Liver (tissue), 10 donors: ENCODE measurements at places on chromosomes 4 and X. TPM values are rescaled to one million over a fixed set of nuclear protein-coding genes. Genes with fewer than 3 reads are reported as not detected.

Gene UCP1
- polyA plus RNA-seq = not detected

- no peaks in the 10 kb centered on the region for H3K27me3 ChIP-seq
- H3K4me3 ChIP-seq = no peak overlapping the region
- H3K27ac ChIP-seq = no peak overlapping the region
- H3K4me1 ChIP-seq = peaks cover 15% of the 10 kb centered on the region
- no peaks in the 10 kb centered on the region for H3K36me3 ChIP-seq
These were observed 6.6 kb upstream of the DDX60L start for GRCh38 chr4:168486912-168487281.

Gene RRH
- not detected for polyA plus RNA-seq

DNA sequence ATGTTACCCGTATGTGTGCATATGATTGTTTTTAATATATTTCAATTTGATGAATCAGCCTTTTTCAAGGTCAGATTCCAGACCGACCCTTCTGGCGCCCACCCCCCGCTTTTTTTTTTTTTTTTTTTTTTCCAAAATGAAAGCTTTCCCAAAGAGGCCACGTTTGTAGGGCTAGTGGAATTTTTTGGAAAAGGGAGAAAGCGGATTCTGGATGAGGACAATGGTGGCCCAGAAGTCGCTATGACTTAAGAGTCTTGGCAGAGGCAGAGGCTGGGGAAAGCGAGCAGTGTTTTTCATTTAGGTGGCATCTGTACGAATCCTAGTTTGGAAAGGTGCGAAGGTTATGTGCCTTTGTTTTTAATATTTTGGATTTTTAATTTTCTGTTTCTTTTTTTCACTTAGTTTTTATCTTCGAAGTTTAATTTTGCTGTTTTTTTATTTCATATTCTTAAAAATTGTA is 14.6 kb downstream of the NDUFB11 start:
- H3K36me3 ChIP-seq = no peaks in the 10 kb centered on the region
- H3K27me3 ChIP-seq = no peaks in the 10 kb centered on the region
- H3K4me1 ChIP-seq = no peaks in the 10 kb centered on the region
- peak overlapping the region; percentile 72 for H3K4me3 ChIP-seq
- no peak overlapping the region for H3K27ac ChIP-seq

DNA sequence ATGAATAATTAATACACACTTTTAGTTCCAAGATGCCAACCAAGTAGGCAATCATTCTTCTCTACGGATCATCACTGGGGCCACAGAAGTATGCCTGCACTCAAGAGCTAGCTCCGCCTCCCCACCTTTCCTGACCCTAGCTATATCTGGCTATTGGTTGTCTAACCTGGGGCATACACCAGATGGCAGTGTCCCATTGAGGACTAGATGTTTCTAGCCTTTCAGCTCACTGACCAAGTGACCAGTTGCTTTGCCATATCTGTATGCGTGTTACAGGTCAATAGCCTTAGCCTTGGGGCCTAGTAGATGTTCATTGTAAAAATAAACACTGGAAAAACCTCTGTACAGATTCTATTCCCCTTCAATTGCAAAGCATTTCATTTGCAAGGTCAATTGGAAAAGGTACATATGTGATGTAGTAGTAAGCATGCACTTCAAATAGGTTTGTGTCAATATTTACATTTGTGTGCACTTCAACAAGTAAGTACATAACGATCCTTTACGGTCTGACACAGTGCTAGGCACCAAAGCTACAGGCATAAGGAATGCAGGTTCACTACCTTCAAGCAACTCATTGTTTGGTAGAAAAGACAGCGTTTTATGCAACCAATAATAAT is 521.7 kb downstream of the PPARGC1A start:
- H3K27ac ChIP-seq = no peak overlapping the region
- no peaks in the 10 kb centered on the region for H3K36me3 ChIP-seq
- H3K4me1 ChIP-seq = no peaks in the 10 kb centered on the region
- no peak overlapping the region for H3K4me3 ChIP-seq

- H3K27ac ChIP-seq = no peak overlapping the region
- H3K4me1 ChIP-seq = no peaks in the 10 kb centered on the region
- DNase-seq = no peak
- no peak overlapping the region for H3K4me3 ChIP-seq
- H3K36me3 ChIP-seq = no peaks in the 10 kb centered on the region
These were observed 175.6 kb upstream of the RBPJ start for GRCh38 chr4:26145212-26145611.

DNA sequence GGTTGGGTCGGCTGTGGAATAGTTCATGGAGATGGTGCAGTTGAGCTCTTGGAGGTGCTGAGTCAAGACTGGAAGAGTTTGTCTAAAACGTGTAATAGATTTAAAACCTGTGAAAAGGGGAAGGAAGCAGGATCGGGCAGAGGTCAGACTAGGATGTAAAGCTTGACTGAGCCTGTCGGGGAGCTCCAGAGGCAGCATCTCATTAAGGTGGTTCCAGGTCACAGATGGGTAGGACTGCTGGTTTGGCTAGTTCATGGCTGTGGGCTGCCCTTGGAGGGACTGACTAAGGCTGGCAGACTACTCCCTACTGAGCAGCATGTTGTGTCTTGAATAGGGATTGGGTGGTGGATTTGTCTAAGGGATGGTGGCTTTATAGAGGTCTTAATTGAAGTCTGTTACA is 28.4 kb upstream of the WDR1 start:
- H3K36me3 ChIP-seq = no peaks in the 10 kb centered on the region
- H3K27me3 ChIP-seq = no peaks in the 10 kb centered on the region
- no peak for DNase-seq

DNA sequence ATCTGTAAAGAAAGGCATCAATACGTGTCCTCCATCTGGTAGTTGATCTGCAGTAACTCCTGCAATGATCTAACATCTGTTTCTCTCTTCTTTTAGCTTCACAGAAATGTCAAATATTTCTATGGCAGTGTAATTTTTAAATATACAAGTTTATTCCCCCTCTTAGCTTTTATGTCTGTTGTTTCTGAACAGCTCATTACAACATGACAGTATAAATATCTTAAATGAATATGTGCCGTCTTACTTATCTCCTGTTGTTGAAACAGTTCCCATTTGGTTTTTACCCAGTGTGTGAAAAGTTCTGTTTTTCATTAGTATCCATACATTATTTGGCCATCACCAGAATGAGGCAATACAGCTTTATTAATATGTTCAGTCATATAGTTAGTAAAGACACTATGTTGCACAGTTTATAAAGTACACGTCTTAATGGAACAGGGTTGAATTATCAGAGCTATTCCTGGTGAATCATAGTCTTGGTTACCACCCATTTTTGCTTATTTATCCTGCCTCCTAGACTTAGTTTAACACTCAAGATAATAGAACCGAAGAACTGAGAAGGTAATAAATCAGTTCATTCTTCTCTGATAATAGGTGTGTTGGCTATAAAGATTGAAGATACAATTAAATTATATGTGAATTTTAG is 321.6 kb downstream of the TENM3 start:
- H3K27ac ChIP-seq = no peak overlapping the region
- no peaks in the 10 kb centered on the region for H3K4me1 ChIP-seq
- no peak overlapping the region for H3K4me3 ChIP-seq
- H3K27me3 ChIP-seq = no peaks in the 10 kb centered on the region
- no peak for DNase-seq

DNA sequence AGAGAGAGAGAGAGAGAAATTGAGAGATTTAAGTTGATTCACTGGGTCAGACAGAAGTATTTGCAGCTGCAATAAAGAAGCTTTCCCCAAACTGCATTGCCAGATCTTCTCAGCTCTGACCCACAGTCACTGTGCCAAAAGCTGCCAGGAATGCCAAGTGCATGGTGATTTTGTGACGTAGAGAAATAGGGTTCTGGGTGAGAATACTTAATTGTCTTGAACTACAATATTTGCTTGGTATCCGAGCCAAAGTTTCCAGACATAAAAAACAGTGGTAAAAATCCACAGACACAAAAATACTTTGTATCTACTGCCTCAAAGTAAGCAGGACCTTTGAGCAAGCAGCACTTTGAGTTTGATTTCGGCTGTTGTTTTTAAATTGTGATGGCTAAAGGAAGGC is 331.1 kb downstream of the GRID2 start:
- no peak overlapping the region for H3K27ac ChIP-seq
- no peaks in the 10 kb centered on the region for H3K36me3 ChIP-seq
- DNase-seq = no peak
- no peaks in the 10 kb centered on the region for H3K4me1 ChIP-seq

- no peak for DNase-seq
- H3K27ac ChIP-seq = no peak overlapping the region
- H3K27me3 ChIP-seq = no peaks in the 10 kb centered on the region
- no peak overlapping the region for H3K4me3 ChIP-seq
- H3K4me1 ChIP-seq = no peaks in the 10 kb centered on the region
These were observed 112.2 kb downstream of the SNCA start for GRCh38 chr4:89724716-89725115.

GRCh38 chrX:1595711-1596060 is 4.3 kb downstream of the AKAP17A start:
- no peak overlapping the region for H3K4me3 ChIP-seq
- no peak for DNase-seq
- no peak overlapping the region for H3K27ac ChIP-seq
- peaks cover 37% of the 10 kb centered on the region for H3K36me3 ChIP-seq
- peaks cover 8% of the 10 kb centered on the region for H3K4me1 ChIP-seq

- H3K4me1 ChIP-seq = no peaks in the 10 kb centered on the region
- no peaks in the 10 kb centered on the region for H3K36me3 ChIP-seq
- no peak for DNase-seq
- no peak overlapping the region for H3K4me3 ChIP-seq
These were observed 54.9 kb downstream of the NDST4 start for GRCh38 chr4:115058533-115058932.

GRCh38 chrX:55129361-55129760 is 40.5 kb downstream of the PAGE2 start:
- H3K4me3 ChIP-seq = no peak overlapping the region
- H3K27ac ChIP-seq = no peak overlapping the region
- DNase-seq = no peak
- H3K27me3 ChIP-seq = no peaks in the 10 kb centered on the region
- H3K36me3 ChIP-seq = no peaks in the 10 kb centered on the region

Gene GYPA
- not detected for polyA plus RNA-seq

DNA sequence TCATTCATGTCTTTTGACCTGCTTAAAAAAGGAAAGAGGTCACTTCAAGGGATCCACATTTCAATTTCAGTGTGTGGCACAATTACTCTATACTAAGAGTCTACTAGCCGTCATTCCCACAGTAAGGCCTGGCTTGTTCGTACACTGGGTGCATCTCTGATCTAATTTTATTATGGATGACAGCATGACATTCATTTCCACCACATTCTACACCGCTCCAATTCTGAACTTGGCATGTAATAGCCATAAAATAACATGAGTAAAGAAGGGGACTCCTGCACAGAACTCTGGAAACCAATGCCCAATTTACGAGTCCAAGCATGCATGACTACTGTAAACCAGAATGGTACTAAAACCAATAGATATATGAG is 51.1 kb downstream of the HAND2 start:
- H3K27ac ChIP-seq = no peak overlapping the region
- DNase-seq = no peak
- H3K27me3 ChIP-seq = no peaks in the 10 kb centered on the region
- no peaks in the 10 kb centered on the region for H3K36me3 ChIP-seq
- H3K4me3 ChIP-seq = no peak overlapping the region

GRCh38 chrX:50853399-50853798 is 39.4 kb upstream of the SHROOM4 start:
- H3K27ac ChIP-seq = no peak overlapping the region
- H3K27me3 ChIP-seq = no peaks in the 10 kb centered on the region
- H3K4me3 ChIP-seq = no peak overlapping the region
- peaks cover 5% of the 10 kb centered on the region for H3K4me1 ChIP-seq

GRCh38 chrX:153688071-153688470 is 345 bp downstream of the SLC6A8 start:
- H3K27me3 ChIP-seq = no peaks in the 10 kb centered on the region
- no peak overlapping the region for H3K27ac ChIP-seq
- H3K36me3 ChIP-seq = no peaks in the 10 kb centered on the region
- H3K4me1 ChIP-seq = no peaks in the 10 kb centered on the region
- DNase-seq = no peak
- peak overlapping the region; percentile 54 for H3K4me3 ChIP-seq

- no peak overlapping the region for H3K27ac ChIP-seq
- H3K4me3 ChIP-seq = no peak overlapping the region
- no peaks in the 10 kb centered on the region for H3K4me1 ChIP-seq
- H3K36me3 ChIP-seq = no peaks in the 10 kb centered on the region
These were observed 12.9 kb upstream of the WDR1 start for GRCh38 chr4:10129196-10130177.

- no peak overlapping the region for H3K27ac ChIP-seq
- no peak overlapping the region for H3K4me3 ChIP-seq
- H3K27me3 ChIP-seq = no peaks in the 10 kb centered on the region
- no peak for DNase-seq
- H3K36me3 ChIP-seq = no peaks in the 10 kb centered on the region
These were observed 160.2 kb downstream of the PALLD start for GRCh38 chr4:168656946-168657473.

GRCh38 chr4:121519236-121519838 is 138.5 kb upstream of the QRFPR start:
- no peak for DNase-seq
- H3K27ac ChIP-seq = no peak overlapping the region
- H3K36me3 ChIP-seq = no peaks in the 10 kb centered on the region
- no peaks in the 10 kb centered on the region for H3K4me1 ChIP-seq

DNA sequence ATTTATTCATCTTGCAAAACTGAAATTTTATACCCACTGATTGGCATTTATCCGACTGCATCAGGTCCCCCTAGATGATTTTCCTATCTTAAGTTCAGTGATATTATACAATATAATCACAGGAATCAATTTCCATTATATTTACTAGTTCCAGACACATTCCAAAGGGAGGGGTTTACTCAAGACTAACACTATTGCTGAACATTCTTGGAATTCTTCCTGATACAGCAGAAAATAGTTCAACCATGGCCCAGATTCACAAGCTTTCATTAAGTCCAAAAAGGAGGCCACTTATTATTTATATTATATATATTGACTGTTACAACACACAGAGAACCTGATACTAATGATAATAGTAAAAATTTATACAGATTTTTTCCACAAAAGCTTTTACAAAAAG is 2353.6 kb downstream of the PCDH7 start:
- H3K36me3 ChIP-seq = no peaks in the 10 kb centered on the region
- H3K27me3 ChIP-seq = no peaks in the 10 kb centered on the region
- no peak overlapping the region for H3K27ac ChIP-seq
- H3K4me1 ChIP-seq = peaks cover 33% of the 10 kb centered on the region
- DNase-seq = no peak
- no peak overlapping the region for H3K4me3 ChIP-seq

DNA sequence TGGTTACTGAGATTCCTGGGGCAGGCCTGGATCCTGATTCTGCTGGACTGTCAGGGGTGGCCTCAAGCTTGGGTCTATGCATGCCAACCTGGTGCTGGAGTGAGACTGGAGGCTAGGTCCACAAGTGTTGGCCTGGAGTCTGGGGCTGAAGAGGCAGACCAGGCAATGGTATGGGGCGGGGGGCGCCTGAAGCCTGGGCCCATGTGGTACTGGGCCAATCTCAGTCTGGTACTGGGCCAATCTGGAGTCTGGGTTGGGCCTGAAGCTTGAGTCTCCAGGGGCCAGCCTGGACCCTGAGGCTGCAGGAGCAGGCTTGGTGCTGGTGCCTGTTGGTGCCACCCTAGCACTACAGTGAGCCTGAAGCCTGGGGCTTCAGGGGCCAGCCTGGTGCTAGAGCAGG is 108.9 kb upstream of the ZCCHC13 start:
- H3K27me3 ChIP-seq = no peaks in the 10 kb centered on the region
- H3K36me3 ChIP-seq = no peaks in the 10 kb centered on the region
- no peak for DNase-seq

- H3K4me1 ChIP-seq = peaks cover 11% of the 10 kb centered on the region
- no peak overlapping the region for H3K4me3 ChIP-seq
- no peak overlapping the region for H3K27ac ChIP-seq
- DNase-seq = peak; percentile 36
These were observed 4.6 kb upstream of the KANTR start for GRCh38 chrX:53089224-53089842.
